Left lung (tissue), 14 donors: ENCODE measurements at places on chromosomes 11 and 22.

DNA sequence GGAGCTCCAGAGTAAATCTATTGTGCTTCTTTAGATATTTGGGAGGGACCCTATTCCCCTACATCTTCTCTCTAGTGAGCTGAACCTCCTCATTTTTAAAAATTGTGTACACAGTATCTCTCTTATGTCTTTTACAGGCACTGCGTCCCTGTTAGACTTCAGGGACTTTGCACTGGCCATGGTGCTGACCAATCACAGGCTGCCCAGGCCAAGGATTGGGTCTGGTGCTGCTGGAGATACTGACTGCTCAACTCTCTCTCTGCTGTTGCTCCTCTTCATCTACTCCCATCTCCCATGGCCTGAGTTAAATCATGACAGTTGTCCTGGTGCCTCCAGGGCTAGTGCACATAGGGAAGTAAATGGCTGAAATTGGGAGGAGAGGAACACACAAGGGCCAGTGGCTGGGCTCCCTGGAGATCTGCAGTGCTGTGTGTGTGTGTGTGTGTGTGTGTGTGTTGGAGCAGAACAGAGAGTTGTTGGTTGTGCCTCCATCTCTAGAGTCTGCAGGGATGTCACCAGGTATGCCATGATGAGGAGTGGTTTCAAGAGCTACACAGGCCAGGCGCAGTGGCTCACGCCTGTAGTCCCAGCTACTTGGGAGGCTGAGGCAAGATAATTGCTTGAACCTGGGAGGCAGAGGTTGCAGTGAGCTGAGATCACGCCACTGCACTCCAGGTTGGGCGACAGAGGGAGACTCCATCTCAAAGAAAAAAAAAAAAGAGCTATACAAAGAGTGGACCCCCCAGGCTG, 155.3 kb downstream of the ST3GAL4 start:
- no peak for DNase-seq

DNA sequence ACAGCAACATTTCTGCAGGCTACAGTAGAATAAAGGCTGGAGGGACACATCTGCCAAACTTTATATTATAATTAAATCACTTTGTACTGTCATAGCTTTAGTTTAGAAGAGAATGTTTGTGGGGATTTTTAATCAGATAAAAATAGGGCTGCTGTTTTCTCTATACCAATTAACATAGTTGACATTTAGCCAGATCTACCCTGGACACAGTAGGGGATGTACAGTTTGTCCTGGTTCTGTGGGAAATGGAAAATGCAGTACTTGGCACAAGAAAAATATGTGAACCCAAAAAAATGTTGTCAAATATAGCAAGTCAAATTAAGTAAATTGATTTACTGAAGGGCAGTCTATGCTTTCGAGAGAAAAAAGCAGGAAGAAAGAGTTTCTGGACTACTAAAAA, 20.8 kb upstream of the PICALM start:
- DNase-seq = no peak

GRCh38 chr11:73194034-73194507, 24.0 kb upstream of the P2RY2 start:
- DNase-seq = no peak

- no peak for DNase-seq
Observed at GRCh38 chr22:20399866-20400605, 6.1 kb downstream of the ZNF74 start.

DNA sequence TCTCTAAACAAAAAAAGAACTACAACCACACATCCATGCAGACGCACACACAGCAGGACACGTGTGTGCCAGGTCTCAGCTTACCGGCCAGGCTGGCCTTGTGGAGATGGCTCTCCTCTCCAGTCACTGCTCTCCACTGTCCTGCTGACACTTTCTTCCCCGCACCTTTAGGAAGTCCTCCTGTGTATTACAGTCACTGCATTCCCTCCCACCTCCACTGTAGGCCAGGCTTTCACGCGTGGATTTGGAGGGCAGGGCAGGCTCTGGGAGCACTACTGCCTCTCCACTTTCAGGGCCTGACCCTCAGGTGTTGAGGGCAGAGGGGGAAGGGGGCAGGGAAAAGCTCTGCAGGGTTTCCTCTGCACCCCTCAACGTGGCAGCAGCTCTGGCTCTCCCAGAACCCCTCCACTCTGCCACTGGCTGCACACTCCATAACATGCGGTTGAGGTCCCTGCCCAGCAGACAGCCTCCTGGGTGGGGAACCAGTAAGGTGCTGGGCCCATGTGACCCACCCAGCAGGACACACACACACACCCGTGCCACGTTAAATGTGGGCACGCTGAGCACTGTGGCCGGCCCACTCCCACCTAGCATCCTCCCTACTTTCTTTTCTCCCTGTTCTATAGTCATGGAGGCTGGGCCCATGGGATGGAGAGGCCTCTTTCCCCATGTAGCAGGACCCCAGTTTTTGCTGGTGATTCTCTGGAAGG, 107.0 kb upstream of the PITPNB start:
- no peak for DNase-seq

DNA sequence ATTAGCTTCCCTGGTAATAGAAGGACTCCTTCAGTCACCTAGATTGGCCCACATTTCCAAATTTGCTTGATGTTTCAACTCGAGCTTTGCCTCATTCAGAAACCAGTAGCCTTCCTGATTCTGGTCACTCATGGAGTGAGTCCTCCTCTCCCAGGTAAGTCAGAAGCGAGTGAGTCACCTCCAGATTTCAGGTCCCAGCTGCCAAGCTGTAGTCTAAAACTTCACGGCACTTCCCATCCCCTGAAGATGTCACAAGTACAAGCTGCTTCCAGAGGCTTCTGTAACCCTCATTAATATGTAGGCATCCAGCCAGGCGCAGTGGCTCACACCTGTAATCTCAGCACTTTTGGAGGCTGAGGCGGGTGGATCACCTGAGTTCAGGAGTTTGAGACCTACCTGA, 23.5 kb downstream of the ARHGAP8 start:
- DNase-seq = no peak

- no peak for DNase-seq
Observed at GRCh38 chr22:17820879-17821439, 46.7 kb upstream of the BID start.

- no peak for DNase-seq
Observed at GRCh38 chr11:6480299-6480914, 724 bp downstream of the ARFIP2 start.

GRCh38 chr11:102138670-102139069, 28.4 kb downstream of the YAP1 start:
- no peak for DNase-seq

DNA sequence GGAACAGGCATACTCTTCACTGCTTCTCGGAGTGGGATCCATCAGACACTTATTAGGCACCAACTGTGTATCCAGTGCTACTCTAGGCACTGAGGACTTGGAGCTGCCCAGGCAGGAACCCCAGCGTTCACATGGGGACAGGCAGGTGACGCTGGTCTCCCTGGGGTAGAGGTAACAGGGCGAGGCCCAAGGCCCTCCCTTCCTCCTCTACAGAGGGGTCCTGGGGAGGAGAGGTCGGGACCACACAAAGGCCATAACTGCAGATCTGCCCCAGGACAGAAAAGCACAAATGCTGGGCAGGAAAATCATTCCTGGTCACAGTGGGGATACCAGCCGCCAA, 262.2 kb downstream of the BRD1 start:
- no peak for DNase-seq

DNA sequence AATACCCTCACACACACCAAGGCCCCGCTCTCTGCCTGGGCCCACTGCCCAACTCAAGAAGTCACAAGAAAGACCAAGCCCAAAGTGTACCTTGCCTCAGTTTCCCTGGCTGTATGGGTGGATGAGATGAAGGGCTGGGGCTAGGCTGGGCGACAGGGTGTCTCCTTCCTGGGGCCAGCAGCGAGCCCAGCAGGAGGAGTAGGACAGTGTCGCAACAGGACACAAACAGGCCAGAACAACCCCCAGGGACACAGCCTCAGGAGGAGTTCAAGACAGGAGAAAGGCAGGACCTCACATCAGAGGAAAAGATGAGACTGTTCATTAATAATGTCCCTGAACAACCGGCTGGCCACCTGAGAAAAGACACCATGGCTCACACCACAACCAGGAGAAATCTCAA, 13.3 kb downstream of the CSNK1E start:
- no peak for DNase-seq

- DNase-seq = peak; percentile 40
Observed at GRCh38 chr22:19779685-19780268, 19.2 kb downstream of the TBX1 start.

DNA sequence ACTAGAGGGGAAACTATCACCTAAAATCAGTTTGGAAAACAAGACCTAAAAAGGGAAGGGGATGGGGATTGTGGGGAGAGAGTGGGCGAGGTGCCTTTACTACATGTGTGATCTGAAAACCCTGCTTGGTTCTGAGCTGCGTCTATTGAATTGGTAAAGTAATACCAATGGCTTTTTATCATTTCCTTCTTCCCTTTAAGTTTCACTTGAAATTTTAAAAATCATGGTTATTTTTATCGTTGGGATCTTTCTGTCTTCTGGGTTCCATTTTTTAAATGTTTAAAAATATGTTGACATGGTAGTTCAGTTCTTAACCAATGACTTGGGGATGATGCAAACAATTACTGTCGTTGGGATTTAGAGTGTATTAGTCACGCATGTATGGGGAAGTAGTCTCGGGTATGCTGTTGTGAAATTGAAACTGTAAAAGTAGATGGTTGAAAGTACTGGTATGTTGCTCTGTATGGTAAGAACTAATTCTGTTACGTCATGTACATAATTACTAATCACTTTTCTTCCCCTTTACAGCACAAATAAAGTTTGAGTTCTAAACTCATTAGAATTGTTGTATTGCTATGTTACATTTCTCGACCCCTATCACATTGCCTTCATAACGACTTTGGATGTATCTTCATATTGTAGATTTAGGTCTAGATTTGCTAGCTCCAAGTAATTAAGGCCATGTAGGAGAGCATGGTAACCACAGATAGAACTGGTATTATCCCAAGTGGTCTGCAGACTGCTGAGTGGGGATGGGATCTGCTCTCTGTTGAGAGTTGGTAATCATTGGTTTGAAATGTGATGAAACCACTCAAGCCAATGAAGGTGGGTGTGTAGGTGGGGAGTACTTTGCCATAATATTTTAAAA, 3.6 kb downstream of the NEAT1 start:
- peak; percentile 74 for DNase-seq
